ENCODE measurements at places on chromosomes 16 and 17.

- no peak for DNase-seq
Measured at GRCh38 chr16:58475091-58475619, 24.8 kb upstream of the NDRG4 start.

DNA sequence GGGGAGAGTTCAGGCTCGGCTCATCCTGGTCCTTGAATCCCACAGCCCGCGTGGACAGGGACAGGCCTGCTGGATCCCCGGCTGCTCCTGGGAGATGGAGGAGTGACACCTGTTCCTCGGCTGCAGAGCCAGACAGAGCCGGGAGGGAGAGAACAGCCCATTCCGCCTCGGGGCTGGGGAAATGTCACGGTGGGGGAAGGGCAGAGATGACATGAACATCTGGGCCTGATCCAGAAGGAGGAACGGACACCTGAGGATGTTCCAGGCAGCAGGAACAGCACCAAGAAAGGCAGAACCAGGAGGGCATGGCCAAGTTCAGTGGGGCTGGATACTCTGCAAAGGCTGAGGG, 2.1 kb downstream of the ZNF764 start:
- no peak for DNase-seq

- no peak for DNase-seq
Measured at GRCh38 chr17:4407851-4408250, 25.9 kb upstream of the SPNS3 start.

DNA sequence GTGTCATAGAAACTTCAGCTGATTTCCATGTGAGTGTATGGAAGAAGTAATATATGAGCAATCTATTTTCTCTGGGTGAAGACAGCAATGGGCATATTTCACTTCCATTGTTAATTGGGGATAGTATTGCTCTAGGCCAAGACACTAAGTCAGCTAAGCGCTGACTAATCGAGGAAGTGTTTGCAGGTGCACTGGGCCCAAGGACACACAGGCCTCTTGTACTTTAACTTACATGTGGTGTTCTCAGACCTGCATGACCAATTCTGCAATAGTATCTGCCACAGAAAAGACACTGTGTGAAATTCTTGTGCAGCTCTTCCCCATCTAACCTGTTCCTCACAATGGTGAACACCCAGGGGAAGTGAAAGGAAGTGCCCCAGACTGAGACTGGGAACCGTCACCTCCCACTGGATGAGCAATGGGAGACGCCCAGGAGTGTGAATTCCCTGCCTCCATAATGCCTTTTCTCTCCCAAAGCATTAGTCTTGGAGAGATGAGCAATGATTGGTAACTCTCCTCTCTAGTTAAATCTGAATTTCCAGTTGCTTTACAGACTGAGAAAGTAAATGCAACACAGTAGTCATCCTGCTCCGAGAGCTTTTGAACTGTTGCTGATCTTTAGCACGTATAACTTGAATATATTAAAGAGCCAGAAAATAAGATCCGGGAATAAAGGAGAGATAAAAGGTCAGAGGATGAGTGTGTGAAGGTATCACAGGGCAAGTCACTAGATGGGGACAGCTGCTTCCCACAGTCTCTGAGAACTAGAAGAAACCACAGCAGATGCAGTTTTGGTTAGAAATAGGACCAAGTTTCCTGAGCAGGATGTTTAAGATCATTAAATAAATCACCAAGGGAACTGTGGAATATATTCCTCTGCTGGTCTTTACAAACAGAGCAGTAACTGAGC, 82.6 kb downstream of the CDK5R1 start:
- DNase-seq = no peak

DNA sequence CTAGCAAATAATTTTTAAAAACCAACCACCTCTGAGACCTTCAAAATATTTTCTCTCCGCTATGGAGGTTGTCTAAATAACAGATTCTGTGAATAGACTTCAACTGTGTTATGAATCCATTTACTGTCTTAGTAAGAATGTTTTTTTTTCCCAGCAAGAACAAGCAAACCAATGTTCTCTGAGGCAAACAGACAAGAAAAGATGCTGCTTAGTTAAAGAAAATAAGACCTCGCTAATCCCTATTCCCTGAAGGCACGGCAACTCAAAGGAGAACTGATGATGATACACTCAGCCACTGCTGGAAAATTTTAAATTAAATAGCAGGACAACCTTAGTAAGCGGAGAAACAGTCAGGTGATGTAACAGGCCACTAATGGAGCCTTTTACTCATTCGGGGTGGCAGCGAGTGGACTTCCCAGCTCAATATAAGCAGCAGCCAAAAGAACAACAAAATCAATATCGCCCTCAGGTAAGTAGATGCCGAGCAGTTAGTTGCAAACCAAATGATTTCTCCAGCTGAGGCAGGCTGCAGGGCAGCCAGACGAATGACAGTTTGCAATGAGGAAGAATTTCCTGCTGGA, 81.8 kb downstream of the CPPED1 start:
- no peak for DNase-seq

DNA sequence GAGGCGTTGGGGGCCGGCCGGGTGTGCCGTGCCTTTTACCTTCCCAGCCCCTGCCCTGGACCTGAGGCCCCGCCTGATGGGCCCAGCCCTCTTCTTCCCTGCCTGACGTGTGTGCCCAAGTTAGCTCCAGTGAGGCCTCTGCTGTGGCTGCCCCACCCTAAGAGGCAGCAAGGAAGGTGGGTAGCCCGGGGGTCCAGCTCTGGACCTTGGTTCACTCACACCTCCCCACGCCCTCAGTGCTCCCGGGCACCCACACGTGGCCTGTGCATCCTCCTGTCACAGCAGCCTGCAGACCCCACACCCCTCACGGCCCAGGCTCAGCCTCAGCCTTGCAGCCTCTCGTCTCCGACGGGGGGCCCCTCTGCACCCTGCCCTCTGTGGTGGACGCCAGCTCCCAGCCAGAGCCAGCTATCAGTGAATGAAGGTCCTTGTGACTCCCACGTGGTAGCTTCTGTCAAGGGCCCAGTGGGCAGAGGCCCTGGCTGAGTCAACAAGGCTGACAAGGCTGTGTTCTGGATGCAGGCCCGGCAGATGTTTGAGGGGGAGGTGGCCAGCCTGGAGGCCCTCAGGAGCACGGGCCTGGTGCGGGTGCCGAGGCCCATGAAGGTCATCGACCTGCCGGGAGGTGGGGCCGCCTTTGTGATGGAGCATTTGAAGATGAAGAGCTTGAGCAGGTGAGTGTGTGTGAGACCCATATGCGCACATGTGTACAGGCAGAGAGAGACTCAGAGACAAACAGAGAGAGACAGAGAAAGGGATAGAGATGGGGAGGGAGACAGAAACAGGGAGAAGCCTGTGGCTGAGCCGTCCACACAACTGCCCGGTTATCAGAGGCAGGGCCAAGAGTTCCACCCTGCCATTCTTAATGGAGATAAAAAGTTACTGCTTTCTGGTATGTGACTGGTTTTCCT, 2.8 kb downstream of the FN3K start:
- no peak for DNase-seq

DNA sequence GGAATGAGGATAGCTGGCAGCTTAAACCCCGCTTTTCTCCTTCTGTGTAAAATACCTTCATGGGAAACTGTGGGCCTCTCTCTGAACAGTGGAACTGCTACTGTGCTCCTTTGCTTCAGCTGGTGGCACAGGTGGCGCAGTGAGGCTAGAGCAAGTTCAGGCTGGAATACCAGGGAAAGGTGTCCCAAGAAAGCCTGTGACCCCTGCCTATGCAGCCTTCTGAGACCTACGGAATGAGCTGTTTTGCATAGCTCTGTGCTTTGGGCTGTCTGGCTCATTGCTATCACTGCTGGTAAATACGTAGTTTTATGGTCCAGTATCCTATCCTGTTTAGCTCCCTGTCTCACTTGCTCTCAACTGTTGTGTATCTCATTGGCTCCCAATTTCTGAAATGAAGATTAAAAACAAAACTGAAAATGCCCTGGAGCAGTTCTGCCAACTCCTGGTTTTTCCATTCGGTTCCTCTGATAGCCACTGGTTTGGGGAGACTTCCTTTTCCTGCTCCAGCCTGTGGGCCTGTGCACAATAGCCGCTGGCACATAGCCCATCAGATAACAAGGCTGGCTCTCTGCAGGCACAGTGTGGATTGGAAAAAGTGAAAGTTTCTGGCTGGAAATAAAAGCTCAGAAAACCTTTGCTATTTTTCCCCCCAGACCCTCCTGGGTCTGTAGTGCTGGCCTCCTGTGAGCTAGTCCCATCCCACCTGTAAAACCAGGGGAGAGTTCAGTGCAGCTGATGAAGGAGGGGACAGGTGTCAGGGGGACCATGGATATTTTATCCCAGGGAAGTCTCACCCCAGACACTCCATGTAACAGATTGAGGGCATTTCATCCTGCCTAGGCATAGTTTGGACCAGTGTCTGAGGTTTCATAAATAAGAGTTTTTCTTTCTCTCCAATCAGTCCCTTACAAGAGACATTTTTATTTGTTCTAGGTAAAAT, 24.0 kb downstream of the LIMD2 start:
- no peak for DNase-seq

GRCh38 chr16:20844588-20844987, 38.3 kb downstream of the REXO5 start:
- peak; percentile 27 for DNase-seq

All from activated CD4-positive, alpha-beta T cell treated with anti-CD3 and anti-CD28 coated beads for 48 hours (primary cell).